Activated naive CD8-positive, alpha-beta T cell treated with anti-CD3 and anti-CD28 coated beads, Interleukin-2, amount 50 U/mL, for 24 hours (primary cell): ENCODE measurements at places on chromosomes 16 and 17.

- DNase-seq = no peak
These were observed 8.7 kb downstream of the FMNL1 start for GRCh38 chr17:45230410-45230786.

- no peak for DNase-seq
These were observed 142.8 kb downstream of the PRKCA start for GRCh38 chr17:66445229-66445628.

DNA sequence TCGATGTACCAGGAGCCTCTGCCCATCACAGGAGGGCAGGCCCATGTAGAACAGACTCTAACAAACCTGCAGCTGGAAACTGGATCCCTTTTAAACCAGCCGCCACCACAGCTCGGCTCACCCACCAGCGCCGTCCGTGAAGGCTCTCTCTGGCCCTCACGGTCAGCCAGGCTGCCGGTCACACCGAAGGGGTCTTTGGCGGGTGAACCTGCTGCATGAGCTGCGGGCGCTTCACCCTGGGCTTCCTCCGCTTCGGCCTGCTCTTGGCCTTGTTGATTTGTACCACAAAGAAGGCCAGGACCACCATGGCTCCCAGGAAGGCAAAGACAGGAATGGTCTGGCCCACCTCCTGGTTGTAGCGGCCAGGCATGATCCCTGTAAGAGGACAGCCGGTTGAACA is 11.7 kb upstream of the SLC38A8 start:
- no peak for DNase-seq

GRCh38 chr17:63819131-63819530 is 8.1 kb upstream of the PSMC5 start:
- no peak for DNase-seq

DNA sequence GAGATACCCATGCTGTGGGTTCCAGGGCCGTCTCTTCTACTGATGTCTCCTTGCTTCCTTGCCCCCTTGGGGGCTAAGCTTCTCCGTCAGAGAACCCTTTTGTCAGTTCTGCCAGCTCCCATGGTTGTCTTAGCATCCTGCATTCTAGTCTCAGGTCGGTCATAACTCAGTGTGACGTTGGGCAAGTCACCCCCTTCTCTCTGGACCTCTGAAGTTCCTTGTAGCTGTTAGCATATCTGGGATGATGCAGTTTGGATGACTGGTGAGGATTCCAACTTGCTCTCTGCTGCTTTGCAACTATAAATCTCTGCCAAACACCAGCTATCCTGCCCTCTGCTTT is 8.9 kb upstream of the MYL4 start:
- no peak for DNase-seq

GRCh38 chr17:37490638-37491614 is 1.2 kb downstream of the DUSP14 start:
- DNase-seq = peak; percentile 28

DNA sequence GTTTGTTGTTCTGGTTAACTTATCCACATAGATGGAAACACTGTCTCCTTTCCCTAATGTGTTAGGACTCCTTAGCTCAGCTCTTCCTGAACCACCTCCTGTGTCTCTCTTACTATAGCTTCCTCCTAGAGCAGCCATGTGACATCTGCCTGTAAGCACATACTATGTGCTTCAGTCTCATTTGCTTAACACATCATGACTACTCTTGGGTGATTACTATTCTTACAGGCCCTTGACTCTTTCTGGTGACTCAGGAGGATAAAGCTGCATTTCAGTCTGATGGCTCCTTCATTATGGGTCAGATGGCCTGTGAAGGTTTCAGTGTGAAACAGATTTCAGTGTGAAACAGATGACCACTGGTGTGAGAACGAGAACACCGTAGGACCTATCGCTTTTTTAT is 320 bp upstream of the KRTAP4-2 start:
- no peak for DNase-seq

DNA sequence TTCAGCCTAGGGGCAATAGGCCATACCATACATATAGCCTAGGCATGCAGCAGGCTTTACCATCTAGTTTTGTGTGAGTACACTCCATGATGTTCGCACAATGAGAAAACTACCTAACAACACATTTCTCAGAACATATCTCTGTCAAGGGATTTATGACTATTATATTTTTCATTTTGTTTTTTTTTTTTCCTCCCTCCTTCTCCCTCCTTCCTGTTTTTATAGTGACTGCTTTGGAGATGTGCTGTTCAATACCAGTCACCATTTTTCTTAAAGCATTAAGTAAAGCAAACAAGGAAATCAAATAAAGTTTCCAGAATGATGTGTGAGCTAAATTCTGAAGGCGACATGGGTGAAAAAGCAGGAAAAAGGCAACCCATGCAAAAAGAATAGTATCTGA is 194.6 kb downstream of the STX8 start:
- no peak for DNase-seq

DNA sequence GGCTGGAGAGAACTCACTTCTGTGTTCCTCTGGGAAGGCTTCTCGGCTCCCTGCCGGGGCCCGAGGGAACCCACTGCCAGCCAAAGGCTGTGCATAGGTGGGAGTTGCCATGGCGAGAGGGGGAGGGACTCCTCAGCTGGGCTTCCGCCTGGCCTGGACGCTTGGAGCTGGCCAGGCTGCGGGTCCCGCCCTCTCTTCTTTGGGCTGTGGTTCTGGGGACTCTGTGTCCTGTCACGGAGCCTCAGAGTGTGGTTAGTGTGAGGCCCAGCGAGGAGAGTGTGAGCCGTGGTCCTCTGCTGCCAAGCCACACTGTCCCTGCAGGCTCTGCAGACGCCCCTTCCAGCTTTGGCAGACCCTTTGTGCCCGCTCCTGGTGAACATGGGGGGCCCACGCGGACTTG is 123.1 kb downstream of the OR1D5 start:
- DNase-seq = no peak

GRCh38 chr17:47120521-47121095 is 68.5 kb downstream of the CDC27 start:
- DNase-seq = no peak
